ENCODE measurements at places on chromosomes 4 and X.

DNA sequence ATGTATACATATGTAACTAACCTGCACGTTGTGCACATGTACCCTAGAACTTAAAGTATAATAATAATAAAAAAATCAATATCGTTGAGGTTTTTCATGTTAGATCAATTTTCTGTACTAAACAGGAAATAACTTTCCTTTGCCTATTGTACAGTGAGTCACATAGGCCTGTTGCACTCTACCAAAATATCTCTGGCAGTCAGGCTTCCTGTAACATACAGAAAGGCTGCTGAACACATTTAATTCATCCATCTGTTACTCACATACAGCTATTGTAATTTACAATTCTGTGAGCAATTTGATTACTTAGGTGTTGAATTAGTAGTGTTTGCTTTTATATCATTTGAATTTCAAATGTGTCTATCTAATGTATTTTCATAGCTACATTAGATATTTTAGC, 427.8 kb downstream of the TMA16 start:
- DNase-seq = no peak

GRCh38 chr4:105710678-105711077, 2.1 kb downstream of the GSTCD start:
- peak; percentile 68 for DNase-seq

- no peak for DNase-seq
These were observed 42.0 kb upstream of the MXRA5 start for GRCh38 chrX:3388457-3388856.

DNA sequence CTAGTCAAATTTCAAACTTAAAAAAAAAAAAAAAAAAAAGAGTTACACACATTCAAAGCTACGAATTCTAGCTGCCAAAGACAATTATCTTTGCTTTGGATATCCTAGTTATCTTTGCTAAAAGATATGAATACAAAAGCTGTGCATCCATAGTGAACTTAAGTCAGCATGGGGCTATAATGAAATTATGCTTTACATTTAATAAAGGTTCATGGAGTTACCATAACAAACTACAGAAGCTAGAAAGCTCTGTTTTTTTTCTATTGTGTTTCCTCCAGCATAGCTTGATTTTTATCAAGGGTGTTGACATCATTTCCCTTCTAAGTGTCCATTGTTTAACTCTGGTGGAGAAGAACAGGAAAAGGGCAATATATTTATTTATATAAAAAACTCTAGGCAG, 234.1 kb downstream of the ANKRD50 start:
- no peak for DNase-seq

DNA sequence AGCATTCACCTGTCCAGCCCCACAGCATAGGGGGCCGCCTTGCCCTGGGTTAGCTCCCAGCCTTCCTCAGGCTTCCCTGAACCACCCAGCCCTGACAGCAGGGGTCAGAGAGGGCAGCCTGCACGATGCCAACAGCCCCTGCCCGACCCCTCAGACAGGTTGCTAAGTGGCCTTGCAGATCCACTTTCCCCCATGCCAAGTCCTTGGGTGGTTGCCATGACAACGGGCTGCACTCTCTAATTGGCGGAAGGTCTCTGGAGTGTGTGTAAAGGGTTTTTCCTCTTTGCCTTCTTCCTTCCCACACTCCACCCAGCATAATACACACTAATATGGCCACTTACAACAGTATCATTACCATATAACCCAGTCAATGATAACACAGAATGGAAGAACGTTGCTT, 99.6 kb upstream of the AFAP1 start:
- DNase-seq = no peak

GRCh38 chr4:61528595-61528994, 328.5 kb downstream of the ADGRL3 start:
- no peak for DNase-seq

- no peak for DNase-seq
These were observed 52.2 kb upstream of the PCDH7 start for GRCh38 chr4:30667919-30668318.

Measured in NCI-H1048 (cell line).